ENCODE measurements at places on chromosomes 2 and 18. TPM values are rescaled to one million over a fixed set of nuclear protein-coding genes. Genes with fewer than 3 reads are reported as not detected.

The TUBB8B gene
- total RNA-seq, result not detected

DNA sequence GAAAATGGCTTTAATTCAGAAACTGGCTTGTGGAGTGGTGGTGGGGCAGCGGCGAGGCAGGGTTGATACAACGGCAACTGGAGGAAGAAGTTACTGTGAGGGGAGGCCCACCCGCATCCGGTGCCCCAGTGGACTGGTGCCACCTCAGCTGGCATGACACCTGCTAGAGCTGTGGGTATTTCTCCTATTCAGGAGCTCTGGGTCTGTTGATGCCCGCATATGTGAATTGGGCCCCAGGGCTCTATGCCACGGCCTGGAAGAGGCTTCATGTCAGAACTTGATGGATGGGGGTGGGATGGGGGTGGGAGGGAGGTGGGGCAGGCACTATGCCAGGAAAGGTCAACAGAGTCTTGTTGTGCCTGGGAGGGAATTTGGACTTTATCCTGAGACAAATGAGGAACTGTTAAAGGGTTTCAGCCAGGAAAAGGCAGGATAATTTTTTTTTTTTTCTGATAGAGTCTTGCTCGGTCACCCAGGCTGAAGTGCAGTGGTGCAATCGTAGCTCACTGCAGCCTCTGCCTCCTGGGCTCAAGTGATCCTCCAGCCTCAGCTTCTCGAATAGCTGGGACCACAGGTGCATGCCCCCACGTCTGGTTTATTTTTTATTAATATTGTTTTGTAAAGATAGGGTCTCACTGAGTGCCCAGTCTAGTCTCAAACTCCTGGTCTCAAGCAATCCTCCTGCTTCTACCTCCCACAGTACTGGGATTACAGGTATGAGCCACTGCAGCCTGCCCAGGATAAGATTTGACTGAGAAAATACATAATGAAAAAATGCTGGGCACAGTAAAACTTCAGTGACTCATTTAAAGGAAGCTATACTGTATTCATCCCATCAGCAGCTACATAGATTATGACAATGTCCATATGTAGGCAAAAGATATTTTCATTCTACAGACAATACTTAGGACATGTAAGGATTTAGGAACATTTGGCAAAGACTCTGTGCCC, 52.6 kb downstream of the SH2D6 start:
- no peak for DNase-seq

- DNase-seq, result no peak
These were observed 437.6 kb downstream of the ZEB2 start for GRCh38 chr2:144082327-144082726.

- peak; percentile 8 for DNase-seq
These were observed 587 bp upstream of the MTIF2 start for GRCh38 chr2:55269645-55269990.

DNA sequence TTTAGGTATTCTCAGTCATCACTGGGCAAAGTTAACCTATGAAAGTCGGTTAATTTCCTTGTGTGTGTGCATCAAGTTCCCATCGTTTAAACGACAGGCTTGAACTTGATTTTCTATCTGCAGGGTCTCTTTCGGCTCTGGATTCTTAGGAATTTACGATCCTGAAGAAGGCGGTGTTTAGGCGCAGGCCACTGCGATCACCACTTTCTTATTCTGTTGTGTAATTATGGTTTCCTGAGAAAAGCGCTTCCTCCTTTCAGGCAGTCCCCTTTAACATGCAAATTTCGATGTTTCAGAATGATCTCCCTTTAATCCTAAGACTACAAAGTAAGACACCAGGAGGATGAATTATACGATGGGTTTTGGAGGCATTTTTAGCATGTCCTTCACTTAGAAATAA, 27.9 kb upstream of the MBP start:
- DNase-seq, result no peak

DNA sequence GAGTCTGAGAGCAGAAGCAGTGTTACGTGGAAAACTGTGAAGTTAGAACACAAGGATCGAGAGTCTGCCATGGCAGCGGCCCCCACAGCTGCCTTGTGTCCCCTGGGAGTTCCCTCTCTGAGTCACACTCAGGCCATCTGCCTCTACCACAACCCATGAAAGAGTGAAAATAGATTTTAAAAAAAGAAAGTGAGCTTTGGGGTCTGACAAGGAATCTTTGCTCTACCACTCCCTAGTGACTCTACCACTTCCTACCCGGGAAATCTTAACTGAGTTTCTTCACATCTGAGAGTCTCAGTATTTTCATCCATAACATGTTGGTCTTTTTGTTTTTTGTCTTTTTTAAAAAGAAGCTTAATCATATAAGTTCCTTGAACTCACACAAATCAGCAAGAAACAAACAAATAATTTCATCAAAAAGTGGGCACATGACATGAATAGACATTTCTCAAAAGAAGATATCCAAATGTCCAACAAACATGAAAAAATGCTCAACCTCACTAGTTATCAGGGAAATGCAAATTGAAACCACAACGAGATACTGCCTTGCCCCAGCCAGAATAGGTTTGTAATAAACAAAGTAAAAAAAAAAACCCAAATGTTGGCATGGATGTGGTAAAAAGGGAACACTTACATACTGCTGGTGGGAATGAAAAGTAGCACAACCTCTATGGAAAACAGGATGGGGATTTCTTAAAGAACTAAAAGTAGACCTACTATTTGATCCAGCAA, 2.4 kb upstream of the MSGN1 start:
- no peak for DNase-seq

DNA sequence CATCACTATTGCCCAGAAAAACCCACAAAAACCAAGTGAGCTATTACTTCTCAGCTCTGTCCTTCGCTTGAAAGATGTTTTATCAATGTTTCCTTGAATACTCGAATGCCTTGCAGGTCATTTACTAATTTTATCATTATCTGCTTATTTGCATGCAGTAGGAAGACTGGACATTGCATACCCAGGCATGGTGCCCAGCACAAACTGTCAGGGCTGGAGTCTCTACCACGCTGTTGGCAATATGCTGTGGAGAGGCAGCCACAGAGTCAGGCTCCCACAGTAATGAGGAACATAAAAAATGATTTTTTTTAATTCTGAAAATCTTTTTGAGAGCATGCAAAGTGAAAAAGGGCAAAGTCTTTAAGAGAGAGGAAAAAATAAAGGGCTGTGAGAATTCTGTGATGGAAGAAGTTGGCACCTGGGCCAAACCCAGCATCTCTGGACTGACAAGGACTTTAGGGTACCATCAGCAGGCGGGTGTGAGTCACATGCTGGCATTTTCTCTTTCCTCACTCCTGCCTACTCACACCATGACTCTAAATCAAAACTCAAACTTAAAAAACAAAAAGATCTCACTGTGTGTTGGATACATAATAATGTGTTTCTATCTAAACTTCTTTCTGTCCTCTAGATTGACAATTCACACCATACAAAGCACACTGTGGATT, 709.8 kb upstream of the FANCL start:
- DNase-seq, result no peak

DNA sequence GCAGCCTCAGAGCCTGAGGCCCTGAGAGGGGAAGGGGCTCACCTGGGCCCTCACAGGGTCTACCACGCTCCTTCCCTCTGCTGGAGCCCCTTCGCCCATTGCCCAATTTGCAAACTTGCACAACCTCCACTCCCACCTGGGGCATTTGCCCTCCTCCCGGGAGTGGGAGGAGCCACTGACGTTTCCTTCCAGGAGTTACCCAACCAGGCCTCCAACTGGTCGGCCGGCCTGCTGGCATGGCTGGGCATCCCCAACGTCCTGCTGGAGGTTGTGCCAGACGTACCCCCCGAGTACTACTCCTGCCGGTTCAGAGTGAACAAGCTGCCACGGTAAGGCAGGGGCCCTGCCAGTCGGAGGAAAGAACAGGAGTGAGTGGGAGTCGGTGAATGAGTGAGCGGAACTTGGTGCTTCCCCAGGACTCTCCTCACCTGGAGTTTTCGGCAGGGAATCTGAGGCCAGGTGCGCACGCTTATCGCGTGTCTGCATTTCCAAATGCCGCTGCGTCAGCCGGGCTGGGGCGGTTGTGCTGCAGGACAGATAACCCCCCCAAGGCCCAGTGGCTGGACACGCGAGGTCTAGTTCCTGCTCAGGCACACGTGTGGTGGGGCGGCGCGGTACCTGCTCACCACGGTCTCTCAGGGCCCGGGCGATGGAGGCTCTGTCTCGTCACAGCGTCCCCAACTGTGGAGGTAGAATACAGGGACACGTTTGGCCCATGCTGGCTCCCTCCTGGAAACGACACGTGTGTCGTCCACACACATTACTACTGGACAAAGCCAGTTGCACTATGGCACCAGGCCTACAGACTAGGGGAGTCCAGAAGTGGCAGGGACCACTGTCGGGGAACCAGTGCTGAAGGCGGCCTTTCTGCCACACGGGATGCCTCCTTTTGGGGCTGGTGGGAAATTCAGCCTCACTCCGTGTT, 11.7 kb downstream of the ANO7 start:
- DNase-seq, result no peak

- no peak for DNase-seq
These were observed 24.2 kb downstream of the CNRIP1 start for GRCh38 chr2:68295516-68295915.

- no peak for DNase-seq
These were observed 6.1 kb downstream of the LBH start for GRCh38 chr2:30237239-30237965.

The CFAP65 gene
- not detected for total RNA-seq
